ENCODE measurements at places on chromosomes 6 and 20. TPM values are rescaled to one million over a fixed set of nuclear protein-coding genes. Genes with fewer than 3 reads are reported as not detected.

GLO1 gene
- total RNA-seq: 87.0 TPM

OPN5 gene
- not detected for total RNA-seq

DZANK1 gene
- total RNA-seq: 0.85 TPM

FAM184A gene
- 0.46 TPM for total RNA-seq

NRN1 gene
- not detected for total RNA-seq

FGD2 gene
- total RNA-seq: not detected

MLN gene
- total RNA-seq: not detected

CCN2 gene
- total RNA-seq: 25.3 TPM

PCNA gene
- total RNA-seq: 64.6 TPM

UNC5CL gene
- 0.09 TPM for total RNA-seq

SLC22A23 gene
- 9.2 TPM for total RNA-seq

MRPS26 gene
- total RNA-seq: 44.7 TPM

TAP1 gene
- 41.5 TPM for total RNA-seq

CLDN20 gene
- not detected for total RNA-seq

GABRR1 gene
- not detected for total RNA-seq

CRIP3 gene
- total RNA-seq: not detected

LY6G6C gene
- total RNA-seq: not detected

RAB44 gene
- under 0.01 TPM for total RNA-seq

FNDC1 gene
- 0.14 TPM for total RNA-seq

CRYBG1 gene
- 4.4 TPM for total RNA-seq

SCRT2 gene
- total RNA-seq: not detected

NCR2 gene
- not detected for total RNA-seq

HLA-DOB gene
- total RNA-seq: 0.14 TPM
